ENCODE measurements at places on chromosomes 13 and 19.

DNA sequence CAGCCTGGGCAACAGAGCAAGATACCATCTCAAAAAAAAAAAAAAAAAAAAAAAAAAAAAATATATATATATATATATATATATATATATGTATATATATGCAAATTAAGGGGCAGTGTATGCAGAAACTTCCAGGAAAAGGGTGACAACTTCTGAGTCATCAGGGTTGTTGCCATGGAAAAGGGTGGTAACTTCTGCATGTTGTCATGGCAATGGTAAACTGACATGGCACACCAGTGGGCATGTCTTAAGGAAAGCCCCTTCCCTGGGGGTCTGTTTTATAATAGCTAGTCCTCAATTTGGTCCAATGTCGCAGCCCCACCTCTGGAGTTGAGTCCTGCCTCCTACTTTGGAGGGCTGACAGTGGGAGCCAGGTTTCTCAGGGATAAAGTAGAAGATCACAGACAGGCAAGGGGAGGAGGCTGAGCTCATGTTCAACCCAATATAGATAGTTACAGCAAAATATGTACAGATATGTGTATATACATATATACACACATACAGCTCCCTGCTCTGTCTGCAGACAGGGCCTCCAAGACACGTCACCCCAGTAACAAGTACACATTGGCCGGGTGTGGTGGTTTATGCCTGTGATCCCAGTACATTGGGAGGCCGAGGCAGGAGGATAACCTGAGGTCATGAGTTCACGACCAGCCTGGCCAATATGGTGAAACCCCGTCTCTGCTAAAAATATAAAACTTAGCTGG lies 7.2 kb upstream of the FCHO1 start:
- no peaks in the 10 kb centered on the region for H3K27me3 ChIP-seq
- H3K27ac ChIP-seq: peak overlapping the region; percentile 47
- no peak for DNase-seq
- no peaks in the 10 kb centered on the region for H3K36me3 ChIP-seq
- H3K4me1 ChIP-seq: peaks cover 3% of the 10 kb centered on the region

DNA sequence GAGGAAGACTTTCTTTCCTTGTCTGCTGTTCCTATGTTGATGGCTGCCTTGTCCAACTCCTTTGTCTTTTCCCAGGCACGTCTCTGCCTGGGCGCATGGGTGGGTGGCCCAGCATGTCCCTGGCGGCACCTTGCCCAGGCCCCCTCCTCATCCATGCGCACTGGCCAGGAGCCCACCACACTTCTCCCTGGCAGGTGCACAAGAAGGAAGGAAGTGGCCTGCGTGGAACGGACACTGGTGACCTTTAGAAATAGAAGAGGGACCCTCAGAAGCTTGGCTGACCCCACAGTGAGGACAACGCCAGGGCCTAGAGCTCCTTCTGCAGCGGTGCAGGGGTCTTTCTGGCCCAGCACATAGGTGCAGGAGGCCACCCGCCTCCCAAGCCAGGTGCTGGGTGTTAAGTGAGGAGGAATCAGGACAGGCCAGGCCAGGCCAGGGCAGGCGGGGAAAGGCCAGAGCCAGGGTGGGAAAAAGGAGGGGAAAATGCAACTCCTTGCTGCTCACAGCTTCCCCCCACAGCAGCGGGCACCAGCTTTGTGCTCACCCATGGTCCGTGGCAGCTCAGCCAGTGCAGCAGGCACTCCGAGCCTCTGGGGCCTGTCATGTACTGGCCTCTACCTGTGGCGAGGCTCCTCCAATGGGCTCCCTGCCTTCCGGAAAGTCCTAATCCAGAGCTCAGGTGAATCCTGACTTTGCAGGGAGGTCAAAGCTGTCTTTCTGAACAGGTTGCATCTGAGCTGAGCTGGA lies 104.0 kb downstream of the SOX1 start:
- no peak overlapping the region for H3K4me3 ChIP-seq
- H3K27me3 ChIP-seq: no peaks in the 10 kb centered on the region
- DNase-seq: no peak

GRCh38 chr13:90032841-90033493 lies 1314.5 kb upstream of the MIR17HG start:
- no peak overlapping the region for H3K27ac ChIP-seq
- no peak for DNase-seq
- no peaks in the 10 kb centered on the region for H3K27me3 ChIP-seq
- no peak overlapping the region for H3K4me3 ChIP-seq
- H3K36me3 ChIP-seq: no peaks in the 10 kb centered on the region

- peak overlapping the region; percentile 80 for H3K27ac ChIP-seq
- H3K36me3 ChIP-seq: peaks cover 16% of the 10 kb centered on the region
- no peak overlapping the region for H3K4me3 ChIP-seq
- peak; percentile 91 for DNase-seq
These were observed 19.7 kb downstream of the RFX1 start for GRCh38 chr19:13986348-13986904.

GRCh38 chr19:48174445-48175030 lies 4.1 kb downstream of the ZSWIM9 start:
- no peak overlapping the region for H3K27ac ChIP-seq
- peaks cover 15% of the 10 kb centered on the region for H3K36me3 ChIP-seq
- H3K4me1 ChIP-seq: peaks cover 15% of the 10 kb centered on the region
- H3K4me3 ChIP-seq: no peak overlapping the region
- DNase-seq: no peak

DNA sequence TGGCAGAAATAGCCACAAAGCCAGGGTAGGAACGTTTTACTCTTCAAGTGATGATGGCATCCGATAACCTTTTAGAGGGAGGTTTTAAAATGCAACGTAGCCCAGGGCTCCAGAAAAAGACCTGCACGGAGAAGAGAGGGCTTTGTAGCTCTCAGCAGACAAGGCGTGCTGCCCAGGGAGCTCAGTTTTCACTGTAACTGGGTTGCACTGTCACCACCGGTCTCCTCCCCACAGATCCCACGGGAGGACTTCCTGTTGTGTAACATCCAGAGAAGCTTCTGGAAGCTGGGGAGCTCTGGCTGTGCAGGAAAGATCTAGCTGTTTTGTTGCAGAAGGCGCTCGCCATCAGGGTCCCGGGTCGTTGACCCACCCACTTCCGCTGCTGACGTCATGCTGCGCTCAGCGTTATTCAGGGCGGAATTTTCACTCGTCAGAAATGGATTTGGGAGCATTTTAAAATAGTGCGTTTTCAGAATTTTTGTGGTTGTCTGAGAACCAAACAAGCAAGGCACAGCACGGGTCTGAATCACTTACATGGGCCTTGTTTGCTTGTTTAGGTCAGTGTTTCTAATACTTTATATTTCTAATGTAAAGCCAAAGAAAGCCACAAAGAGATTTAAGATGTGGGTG lies 50.8 kb downstream of the ATP11A start:
- peaks cover 6% of the 10 kb centered on the region for H3K4me1 ChIP-seq
- H3K27ac ChIP-seq: no peak overlapping the region
- no peak for DNase-seq
- no peak overlapping the region for H3K4me3 ChIP-seq
- H3K27me3 ChIP-seq: no peaks in the 10 kb centered on the region
- no peaks in the 10 kb centered on the region for H3K36me3 ChIP-seq

DNA sequence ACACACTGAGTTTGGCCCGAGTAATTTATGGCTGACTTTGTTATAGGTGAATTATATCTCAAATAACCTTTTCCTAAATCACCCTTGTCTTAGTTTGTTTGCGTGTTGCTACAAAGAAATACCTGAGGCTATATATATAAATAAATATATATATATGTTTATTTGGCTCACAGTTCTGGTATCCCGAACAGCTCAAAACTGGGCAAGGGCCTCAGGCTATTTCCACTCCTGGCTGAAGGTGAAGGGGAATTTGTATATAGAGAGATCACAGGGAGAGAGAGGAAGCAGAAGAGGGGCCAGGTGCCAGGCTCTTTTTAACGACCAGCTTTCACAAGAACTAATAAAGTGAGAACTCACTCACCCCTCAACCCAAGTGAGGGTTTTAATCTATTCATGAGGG lies 159.9 kb upstream of the STARD13 start:
- H3K4me3 ChIP-seq: no peak overlapping the region
- no peak for DNase-seq
- H3K36me3 ChIP-seq: peaks cover 3% of the 10 kb centered on the region
- peaks cover 2% of the 10 kb centered on the region for H3K4me1 ChIP-seq
- no peaks in the 10 kb centered on the region for H3K27me3 ChIP-seq

DNA sequence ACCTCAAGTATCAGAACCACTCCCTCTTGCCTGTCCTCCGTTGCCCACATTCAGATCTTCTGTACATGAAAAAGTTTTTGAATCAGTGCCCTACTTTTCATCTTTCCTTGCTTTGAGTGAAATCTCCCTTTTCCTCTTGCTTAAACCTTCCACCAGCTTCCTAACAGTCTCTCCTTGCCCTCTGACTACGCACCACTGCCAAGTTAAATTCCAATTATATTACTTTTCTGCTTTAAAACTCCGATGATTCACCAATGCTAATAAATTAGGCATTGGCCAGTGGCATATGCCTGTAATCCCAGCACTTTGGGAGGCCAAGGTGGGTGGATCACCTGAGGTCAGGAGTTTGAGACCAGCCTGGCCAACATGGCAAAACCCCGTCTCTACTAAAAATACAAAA lies 30.7 kb upstream of the RFXAP start:
- H3K4me3 ChIP-seq: no peak overlapping the region
- DNase-seq: no peak
- H3K36me3 ChIP-seq: no peaks in the 10 kb centered on the region

GRCh38 chr13:43884222-43884621 lies 4.5 kb downstream of the LACC1 start:
- no peak for DNase-seq
- H3K4me3 ChIP-seq: no peak overlapping the region
- no peaks in the 10 kb centered on the region for H3K27me3 ChIP-seq
- peaks cover 19% of the 10 kb centered on the region for H3K36me3 ChIP-seq
- no peak overlapping the region for H3K27ac ChIP-seq

- no peaks in the 10 kb centered on the region for H3K27me3 ChIP-seq
- H3K36me3 ChIP-seq: peaks cover 22% of the 10 kb centered on the region
- no peak overlapping the region for H3K4me3 ChIP-seq
- no peak overlapping the region for H3K27ac ChIP-seq
- DNase-seq: no peak
- H3K4me1 ChIP-seq: peaks cover 14% of the 10 kb centered on the region
These were observed 5.0 kb downstream of the RPL36 start for GRCh38 chr19:5694956-5695648.
